ENCODE measurements at places on chromosomes 5 and 9. TPM values are rescaled to one million over a fixed set of nuclear protein-coding genes. Genes with fewer than 3 reads are reported as not detected.

DNA sequence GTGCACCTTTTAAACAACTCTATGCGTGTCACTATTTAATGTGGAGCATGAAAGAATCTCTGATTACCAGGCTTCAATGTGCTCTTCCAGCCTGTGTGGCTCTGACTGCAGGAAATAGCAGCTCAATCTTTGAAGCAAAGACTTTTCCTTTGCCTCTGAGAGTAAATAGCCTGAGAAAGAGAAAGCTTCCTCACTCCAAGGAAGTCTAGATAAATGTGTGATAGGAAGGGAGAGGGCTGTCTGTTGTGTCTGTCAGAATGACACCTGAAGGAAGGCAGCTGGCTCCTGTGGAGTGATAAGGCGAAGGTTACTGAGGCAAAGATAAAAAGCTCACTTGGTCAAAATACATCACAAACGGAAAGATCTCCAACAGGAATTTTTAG lies 205.3 kb upstream of the HAPLN1 start:
- peak; percentile 8 for DNase-seq

DNA sequence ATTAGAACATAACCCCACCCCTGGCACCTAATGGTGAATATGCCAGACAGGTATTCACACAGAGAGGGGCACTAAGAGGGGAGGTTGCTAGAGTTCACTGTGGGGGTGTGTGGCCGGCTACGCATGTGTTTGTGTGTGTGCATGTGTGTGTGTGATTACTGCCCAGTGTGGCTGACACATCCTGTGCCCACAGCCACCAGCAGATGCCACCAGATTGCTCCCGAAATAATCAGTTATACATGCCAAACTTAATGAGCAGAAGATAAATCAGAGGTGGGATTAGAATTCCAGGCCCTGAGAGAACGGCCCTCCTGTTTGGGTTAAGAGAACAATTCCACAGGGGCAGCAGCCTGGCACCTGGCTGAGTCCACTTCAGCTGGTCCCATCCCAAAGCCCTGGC lies 91.8 kb upstream of the TBCA start:
- peak; percentile 20 for DNase-seq

The GZMA gene
- total RNA-seq = not detected

The FOXD4L5 gene
- 0.33 TPM for total RNA-seq

The HBEGF gene
- 6.5 TPM for total RNA-seq

DNA sequence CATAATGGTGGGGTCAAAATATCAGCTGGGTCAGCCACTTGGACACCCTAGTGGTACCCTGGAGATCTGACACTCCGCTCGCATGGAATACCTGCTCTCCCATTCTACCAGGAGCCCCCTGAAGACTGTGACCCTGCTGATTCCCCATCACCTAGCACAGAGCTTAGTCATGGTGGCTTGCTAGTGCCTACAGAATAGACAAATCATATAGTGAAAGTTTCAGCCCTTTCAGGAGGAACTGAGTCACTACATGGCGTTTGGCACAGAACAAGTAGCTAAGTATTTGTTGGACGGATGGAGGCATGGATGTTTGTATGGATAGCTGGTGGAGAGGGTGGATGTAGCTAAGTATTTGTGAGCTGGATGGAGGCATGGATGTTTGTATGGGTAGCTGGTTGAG lies 65.3 kb downstream of the LMX1B start:
- no peak for DNase-seq

The EPB41L4B gene
- 1.7 TPM for total RNA-seq

The CXCL14 gene
- not detected for total RNA-seq

- DNase-seq = no peak
Measured at GRCh38 chr5:24621792-24622191, 23.0 kb downstream of the CDH10 start.

DNA sequence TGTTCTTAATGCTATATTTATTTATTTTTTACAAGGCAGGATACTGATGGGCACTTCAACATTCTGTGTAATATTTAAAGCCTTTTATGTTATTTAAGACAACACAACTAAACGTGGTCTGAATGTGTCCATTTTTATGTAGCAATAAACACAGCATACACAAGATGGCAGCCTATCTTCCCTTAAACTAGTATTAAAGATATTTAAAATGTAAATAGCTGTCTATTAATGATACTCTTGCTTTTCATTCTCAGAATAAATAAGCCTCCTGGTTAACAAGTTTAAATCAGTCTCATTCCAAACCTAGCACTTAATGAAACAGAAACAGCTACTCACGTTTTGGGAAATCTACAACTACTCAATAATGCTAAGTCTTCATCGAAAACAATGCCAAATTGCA lies 315.7 kb downstream of the MCTP1 start:
- peak; percentile 55 for DNase-seq

DNA sequence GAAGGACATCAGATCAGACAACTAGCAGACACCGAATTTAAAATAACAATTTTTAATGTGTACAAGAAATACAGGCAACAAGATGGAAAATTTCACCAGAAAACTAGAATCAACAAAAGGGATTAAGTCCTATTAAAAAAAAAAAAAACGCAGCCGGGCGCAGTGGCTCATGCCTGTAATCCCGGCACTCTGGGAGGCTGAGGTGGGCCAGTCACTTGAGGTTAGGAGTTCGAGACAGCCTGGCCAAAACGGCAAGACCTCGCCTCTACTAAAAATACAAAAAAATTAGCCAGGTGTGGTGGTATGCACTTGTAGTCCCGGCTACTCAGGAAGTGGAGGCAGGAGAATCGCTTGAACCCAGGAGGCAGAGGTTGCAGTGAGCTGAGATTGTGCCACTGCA lies 64.3 kb upstream of the UBAC1 start:
- no peak for DNase-seq

DNA sequence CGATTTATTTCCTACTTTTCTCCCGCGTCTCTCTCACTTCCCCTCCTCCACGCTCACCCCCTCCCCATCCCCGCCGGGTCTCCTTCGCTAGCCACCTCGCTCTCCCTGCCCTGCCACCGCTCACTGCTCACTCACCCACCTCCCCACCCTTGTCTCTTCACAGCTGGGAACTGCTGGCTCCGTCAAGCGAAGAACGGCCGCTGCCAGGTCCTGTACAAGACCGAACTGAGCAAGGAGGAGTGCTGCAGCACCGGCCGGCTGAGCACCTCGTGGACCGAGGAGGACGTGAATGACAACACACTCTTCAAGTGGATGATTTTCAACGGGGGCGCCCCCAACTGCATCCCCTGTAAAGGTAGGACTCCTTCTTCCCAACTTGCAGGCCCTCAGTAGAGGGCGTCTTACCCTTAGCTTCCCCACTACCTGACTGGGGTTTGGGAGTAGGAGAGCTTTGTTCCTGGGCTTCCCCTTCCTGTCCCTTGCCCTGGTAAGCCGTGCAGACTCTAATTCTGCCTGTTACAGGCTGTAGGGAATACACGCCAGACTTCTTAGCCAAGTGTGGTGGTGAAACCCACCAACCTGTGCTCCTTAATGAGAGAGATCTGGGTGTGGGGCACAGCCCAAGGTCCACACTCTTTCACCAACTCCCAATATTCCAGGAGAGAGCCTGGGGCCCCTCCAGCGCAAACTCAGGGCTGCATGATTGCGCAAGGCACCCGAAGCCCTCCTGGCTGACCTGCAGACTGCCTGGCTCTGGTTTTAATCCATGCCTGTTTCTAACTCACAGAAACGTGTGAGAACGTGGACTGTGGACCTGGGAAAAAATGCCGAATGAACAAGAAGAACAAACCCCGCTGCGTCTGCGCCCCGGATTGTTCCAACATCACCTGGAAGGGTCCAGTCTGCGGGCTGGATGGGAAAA lies 2.5 kb downstream of the FST start:
- no peak for DNase-seq

- peak; percentile 60 for DNase-seq
Measured at GRCh38 chr9:15834541-15834940, 281.7 kb downstream of the CCDC171 start.

The NTRK2 gene
- under 0.01 TPM for total RNA-seq

- no peak for DNase-seq
Measured at GRCh38 chr5:422323-423232, 20.4 kb upstream of the EXOC3 start.

GRCh38 chr9:116504893-116505480 lies 182.1 kb upstream of the TRIM32 start:
- no peak for DNase-seq

All from SJCRH30 (cell line).